ENCODE measurements at places on chromosomes 5 and 9.

DNA sequence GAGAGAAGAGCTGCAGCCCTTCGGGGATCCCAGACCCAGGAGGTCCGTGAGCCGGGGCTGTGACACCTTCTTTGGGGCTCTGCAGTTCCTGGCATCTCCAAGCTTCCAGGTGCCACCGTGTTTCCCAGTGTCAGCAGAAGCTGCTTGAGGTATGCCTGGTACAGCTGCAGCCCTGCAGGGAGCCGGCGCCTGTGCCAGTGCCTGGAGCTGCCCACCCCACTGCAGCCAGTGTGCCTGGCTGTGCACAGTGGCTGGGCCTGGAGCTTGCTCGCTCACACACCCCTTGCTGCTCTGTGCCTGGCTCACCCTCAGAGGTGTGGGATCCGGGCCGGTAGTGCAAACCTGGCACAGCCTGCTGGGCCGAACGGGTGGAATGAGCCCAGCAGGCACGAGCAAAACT lies 65.5 kb downstream of the NACC2 start:
- DNase-seq: no peak

GRCh38 chr9:80952363-80952922 lies 736.9 kb downstream of the TLE1 start:
- DNase-seq: no peak

GRCh38 chr5:92704590-92704989 lies 876.4 kb downstream of the NR2F1-AS1 start:
- no peak for DNase-seq

GRCh38 chr5:148808864-148809642 lies 17.4 kb upstream of the ADRB2 start:
- no peak for DNase-seq

GRCh38 chr9:89426384-89426961 lies 71.4 kb downstream of the SEMA4D start:
- no peak for DNase-seq

DNA sequence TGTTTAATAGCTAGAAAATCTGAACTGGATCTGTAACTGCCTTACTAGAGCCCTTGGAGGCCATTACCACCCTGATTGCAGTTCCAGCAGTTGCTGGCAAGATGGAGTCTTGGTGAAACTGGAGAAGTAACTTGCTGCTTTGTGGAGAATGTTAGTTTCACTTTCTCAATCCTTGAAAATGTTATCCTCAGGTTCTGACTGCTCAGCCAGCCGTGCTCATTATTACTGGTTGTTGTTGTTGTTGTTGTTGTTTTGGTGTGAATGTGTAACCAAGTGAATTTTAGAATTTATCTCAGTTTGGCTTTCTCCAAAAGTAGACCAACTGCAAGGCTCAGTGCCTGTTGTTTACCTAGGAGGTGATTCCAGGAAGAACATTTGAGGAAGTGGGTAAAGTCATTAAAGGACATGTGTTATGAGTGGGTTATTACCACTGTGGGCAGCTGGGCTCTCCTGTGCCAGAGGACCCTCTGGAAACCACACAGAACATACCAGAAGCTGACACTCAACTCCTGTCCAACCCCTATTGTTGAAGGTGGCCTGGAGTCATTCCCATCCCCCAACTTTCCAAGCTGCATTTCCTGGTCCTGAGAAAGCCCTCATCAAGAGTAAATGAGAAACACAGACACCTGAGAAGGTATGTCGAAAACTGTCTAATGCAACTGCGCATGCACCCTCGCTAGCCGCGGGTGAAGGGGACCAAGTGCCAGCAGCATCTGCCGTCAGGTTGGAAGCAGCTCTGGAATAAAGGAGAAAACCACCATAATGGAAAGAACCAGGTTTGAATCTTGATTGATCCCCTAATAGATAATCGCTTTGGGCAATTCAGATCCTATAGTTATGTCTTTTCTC lies 111.6 kb downstream of the CMYA5 start:
- no peak for DNase-seq

- DNase-seq: no peak
Observed at GRCh38 chr9:90987566-90987965, 185.9 kb downstream of the SYK start.

GRCh38 chr5:143605403-143606005 lies 202.0 kb upstream of the NR3C1 start:
- peak; percentile 1 for DNase-seq

- no peak for DNase-seq
Observed at GRCh38 chr9:11338130-11338529, 725.3 kb upstream of the PTPRD start.

- DNase-seq: no peak
Observed at GRCh38 chr5:126410623-126411022, 12.6 kb upstream of the GRAMD2B start.

DNA sequence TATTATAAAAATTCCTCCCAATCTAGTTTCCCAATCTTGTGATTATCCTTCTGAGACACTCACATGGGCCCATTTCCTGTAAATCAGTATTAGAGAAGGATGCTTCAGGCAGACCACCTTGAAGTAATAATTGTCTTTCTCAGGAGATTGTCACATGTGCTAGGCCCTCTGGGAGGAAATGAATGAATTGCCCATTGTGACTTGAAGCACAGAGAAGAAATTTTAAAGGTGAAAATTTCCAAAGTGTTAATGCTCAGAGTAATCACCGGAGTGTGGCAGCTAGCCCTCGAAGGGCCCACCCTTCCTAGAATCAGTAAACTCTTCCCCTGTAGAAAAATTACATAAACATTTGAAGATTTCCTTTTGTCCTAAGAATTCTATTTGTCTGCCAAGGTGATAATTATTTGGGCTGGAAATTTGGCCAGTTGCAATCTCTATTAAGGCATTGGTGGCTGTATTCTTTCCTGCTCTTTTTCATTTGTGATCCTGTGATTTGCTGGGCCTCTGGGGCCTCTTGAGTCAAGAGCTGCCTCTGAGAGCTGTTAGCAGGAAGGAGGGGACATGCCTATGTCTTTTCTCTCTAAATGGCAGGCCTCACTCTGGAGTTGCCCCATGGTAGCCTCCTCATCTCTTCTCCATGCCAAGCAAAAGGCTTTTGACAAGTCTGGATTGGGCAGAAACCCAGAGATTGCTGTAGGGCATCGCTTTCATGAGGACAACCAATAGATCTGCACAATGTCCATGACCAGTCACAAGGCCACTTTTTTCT lies 371.5 kb upstream of the ACTBL2 start:
- DNase-seq: no peak

- no peak for DNase-seq
Observed at GRCh38 chr9:113274474-113275156, 757 bp downstream of the CDC26 start.

DNA sequence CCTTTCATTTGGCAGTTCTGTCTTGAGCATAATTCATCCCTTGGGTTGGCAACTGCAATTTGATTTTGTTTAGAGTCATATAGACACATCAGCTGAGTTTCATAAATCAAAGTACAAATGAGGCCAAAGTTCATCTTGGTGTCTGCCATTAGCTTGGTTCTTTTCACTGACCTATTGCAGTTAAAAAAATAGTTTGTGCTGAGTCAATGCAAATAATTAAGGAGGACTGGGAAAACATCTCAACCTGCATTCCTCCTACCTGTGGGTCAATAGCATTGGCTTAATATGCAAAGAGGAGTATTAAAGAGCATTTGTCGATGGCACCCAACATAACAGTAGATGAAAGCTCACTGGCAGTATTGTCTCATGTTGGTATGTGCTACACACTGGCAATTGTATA lies 1.6 kb downstream of the PKD2L2 start:
- DNase-seq: no peak

GRCh38 chr5:157912621-157913325 lies 53.8 kb upstream of the CLINT1 start:
- DNase-seq: no peak

GRCh38 chr9:21817176-21817575 lies 14.7 kb downstream of the MTAP start:
- DNase-seq: no peak

DNA sequence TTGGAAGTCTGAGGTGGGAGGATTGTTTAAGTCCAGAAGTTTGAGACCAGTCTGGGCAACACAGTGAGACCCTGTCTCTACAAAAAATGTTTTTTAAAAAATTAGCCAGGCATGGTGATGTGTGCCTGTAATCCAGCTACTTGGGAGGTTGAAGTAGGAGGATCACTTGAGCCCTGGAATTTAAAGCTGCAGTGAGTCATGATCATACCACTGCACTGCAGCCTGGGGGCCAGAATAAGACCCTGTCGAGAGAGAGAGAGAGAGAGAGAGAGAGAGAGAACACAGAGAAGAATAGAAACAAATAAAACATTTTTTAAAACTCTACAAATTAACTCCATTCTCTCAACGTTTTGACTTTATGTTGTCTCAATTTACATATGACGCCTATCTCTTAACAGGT lies 111.8 kb downstream of the BARX1 start:
- DNase-seq: no peak

DNA sequence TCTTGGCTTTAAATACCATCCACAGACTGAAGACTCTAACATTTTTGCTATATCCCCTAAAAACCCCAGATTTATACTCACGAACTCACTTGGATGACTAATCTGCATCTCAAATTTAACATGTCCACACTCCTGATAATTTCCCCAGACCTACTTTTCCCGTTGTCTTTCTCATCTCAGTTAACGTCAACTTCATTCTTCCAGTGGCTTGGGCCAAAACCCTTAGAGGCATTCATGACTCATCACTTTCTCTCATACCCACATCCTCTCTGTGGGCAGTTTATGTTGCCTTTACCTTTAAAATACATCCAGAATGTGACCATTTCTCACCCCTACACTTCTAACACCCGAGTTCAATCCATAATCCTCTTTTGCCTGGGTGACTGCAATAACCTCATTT lies 96.7 kb downstream of the EDIL3 start:
- DNase-seq: no peak

DNA sequence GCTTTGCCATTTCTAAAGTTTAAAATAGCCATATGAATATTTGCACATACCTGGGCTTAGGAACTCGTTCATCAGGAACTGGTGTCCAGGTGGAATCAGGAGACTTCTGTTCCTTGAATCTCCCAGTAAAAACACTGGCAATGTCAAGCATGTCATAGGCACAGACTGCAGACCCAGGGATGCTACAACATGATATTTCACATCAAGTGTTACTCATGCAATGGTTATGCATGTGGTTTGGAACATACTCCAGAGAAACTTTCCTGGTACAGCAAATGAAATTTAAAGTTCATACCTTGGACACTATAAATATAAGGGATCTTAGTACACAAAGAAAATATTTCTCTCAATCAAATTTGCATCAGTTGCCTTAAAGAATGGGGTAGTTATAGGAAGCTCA lies 92.2 kb downstream of the SEMA6A start:
- no peak for DNase-seq

DNA sequence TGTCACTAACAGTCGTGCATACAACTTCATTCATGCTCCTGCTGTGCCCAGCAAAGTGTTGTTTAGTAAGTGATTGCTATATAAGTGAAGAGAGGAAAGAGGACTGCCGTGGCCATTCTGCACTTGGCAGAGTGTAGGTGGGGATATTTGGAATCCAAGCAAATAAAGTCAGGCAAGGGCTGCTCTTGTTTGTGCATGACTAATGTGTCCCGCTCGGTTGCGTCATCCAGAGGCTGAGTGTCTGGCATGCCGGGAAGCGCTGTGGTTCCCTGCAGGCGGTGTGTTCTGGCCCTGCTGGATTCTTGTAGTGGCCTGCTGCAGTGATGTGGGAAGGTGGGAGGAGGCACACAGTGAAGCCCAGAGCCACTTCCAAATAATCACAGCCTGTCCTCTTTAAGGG lies 136.9 kb upstream of the ANKH start:
- no peak for DNase-seq

GRCh38 chr9:110405858-110406443 lies 68.3 kb upstream of the TXNDC8 start:
- DNase-seq: no peak

- no peak for DNase-seq
Observed at GRCh38 chr5:5813441-5813840, 391.0 kb downstream of the ICE1 start.

GRCh38 chr9:130345897-130346385 lies 80.4 kb downstream of the HMCN2 start:
- no peak for DNase-seq

DNA sequence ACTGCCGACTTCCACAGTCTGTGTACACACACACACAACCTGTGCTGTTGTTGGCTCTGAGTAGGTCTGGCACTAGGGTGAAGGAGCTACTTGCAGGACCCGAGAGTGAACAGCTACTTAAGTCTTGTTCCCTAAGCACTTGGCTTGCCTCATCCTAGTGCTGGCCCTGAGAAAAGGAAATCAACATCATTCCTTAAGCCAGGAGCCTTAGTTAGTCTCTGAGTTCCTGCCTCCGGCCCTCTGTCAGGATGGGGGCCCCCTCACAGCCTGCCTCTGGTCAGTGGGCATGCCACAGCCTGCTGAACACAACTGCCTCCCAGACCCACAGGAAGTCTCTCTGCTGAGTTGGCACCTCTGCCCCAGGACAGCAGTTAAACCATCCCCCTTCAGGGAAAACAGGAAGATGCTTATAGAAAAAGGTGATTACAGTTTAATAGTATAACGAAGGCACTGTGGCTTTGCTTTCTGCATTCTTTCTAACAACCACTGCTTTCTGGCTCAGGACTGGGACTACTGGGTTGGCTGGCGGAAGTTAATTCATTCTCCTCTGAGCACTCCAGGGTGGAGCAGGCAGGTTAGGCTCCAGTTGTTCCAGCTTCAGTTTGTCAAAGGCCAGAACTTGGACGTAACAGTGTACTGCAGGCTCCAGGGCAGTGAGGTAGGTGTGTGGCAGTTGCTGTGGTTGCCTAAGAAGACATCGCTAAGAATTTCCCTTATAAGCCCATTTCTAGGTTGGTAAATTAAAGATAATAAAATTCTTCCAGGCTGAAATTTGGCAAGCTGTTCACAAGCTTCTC lies 2.8 kb downstream of the MAMDC2 start:
- DNase-seq: no peak

GRCh38 chr9:122767817-122768216 lies 20.9 kb upstream of the OR5C1 start:
- DNase-seq: no peak

- DNase-seq: no peak
Observed at GRCh38 chr9:89748021-89748670, 143.3 kb downstream of the GADD45G start.

- DNase-seq: no peak
Observed at GRCh38 chr5:157820593-157821252, 38.2 kb downstream of the CLINT1 start.

DNA sequence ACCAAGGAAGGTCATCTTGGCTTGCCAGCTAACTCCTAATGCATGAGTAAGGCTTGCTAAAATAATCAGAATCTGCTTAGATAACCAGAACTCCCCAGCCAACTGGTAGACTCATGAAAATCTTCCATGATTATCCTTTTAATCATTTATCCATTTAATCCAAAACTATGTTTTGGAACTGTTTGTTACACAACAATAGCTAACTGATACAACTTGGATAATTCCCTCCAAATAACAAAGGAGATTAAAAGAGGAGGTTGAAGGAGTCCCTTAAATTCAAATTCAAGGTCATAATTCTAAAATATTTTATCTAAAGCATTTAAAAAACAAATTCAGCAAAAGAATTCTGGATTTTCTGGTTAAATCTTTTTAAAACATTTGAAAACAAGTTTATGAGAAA lies 222.1 kb downstream of the DEPDC1B start:
- no peak for DNase-seq

GRCh38 chr9:5712651-5713390 lies 83.9 kb downstream of the RIC1 start:
- no peak for DNase-seq

GRCh38 chr5:137791387-137791786 lies 37.2 kb upstream of the HNRNPA0 start:
- no peak for DNase-seq

Measured in substantia nigra (tissue), 51 donors.